Activated CD8-positive, alpha-beta memory T cell treated with anti-CD3 and anti-CD28 coated beads, Interleukin-2, amount 10 ng/mL, durations not matched to agents 7 days and 5 days (primary cell): ENCODE measurements at places on chromosomes 6 and 20.

GRCh38 chr20:45044084-45044573, 56.8 kb downstream of the KCNS1 start:
- DNase-seq, result peak; percentile 66

- DNase-seq, result no peak
These were observed 3.8 kb upstream of the SIRPB1 start for GRCh38 chr20:1623501-1624205.

- DNase-seq, result no peak
These were observed 59.6 kb downstream of the RAB44 start for GRCh38 chr6:36757206-36757605.

- no peak for DNase-seq
These were observed 125.3 kb downstream of the FAM83B start for GRCh38 chr6:54971825-54972224.

DNA sequence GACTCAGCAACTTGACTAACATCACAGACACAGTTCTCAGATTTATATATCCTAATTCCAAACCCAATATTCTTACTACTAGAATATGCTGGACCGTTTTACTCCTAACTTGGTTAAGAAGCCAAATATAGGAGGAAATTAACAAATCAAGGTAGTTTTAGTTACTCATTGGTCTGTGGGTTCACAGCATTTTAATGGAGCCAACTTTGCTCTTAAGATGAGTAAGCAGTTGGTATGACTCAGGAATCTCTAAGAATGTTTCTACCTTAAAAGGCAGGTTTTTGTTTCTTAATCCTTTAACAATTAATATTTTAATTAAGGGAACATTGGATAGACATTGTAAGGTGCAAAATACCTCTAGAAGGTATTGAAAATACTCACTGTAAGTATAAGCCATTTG, 31.6 kb downstream of the OPRM1 start:
- no peak for DNase-seq

DNA sequence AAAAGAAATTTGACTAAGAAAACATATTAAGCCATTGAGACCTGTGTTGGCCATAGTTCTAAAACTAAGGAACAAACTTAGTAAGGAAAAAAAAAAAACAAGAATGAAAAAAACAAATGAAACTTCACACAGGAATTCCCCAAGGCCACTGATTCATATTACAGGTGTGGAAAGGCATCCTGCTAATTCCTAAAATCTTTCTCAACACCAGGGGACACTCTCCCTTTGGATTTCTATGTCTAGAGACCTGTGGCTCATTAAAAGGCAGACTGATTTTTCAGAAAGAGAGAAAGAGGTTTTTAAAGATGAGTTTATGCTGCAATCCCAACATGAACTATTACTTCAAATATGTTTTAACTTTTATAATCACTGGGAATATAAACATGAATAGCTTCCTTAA, at the start of gene OR12D1:
TSS of gene OR12D1 (plus strand) at position 341 of the 400 bp plus-strand sequence.
- DNase-seq, result no peak

- DNase-seq, result peak; percentile 81
These were observed 4.8 kb upstream of the TRIM40 start for GRCh38 chr6:30130887-30131862.

DNA sequence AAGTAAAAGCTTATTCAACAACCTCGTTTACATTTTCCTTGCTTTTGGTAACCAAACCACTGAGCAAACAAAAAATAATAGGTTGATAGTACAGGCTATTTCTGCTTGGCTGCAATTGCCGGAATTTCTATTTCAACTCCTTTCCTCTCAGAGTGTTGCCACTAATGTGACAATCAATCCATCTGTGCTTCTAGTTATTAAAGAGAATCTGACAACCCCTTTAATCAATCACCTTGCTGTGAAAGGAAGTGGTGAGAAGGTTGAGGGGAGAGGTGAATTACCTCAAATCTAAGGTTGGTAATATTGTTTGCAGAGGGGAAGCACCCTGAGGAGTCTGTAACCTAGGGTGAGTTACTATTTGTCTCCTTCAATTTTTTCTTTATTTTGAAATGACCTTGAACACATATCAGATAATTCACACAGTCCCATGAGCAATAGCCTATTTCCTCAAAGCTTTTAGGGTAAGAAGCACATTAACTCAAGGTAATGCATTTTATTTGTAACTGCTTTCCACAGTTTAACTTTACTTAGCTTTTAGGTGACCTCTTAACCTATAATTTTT, 603.4 kb downstream of the MMUT start:
- DNase-seq, result no peak

DNA sequence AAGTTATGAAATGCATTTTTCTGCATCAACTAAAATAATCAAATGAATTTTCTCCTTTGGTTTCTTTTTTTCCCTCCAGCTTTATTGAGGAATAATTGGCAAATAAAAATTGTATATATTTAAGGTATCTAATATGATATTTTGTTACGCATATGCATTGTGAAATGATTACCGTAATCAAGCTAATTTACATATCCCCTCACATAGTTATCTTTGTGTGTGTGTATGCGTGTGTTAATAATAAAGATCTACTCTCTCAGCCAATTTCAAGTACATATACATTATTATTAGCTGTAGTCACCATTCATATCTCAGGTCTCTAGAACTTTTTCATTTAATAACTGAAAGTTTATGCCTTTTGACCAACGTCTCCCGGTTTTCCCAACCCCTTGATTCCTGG, 61.1 kb downstream of the SYCP2L start:
- no peak for DNase-seq
